Bladder microvascular endothelial cell (primary cell): ENCODE measurements at places on chromosomes 12 and 14. TPM values are rescaled to one million over a fixed set of nuclear protein-coding genes. Genes with fewer than 3 reads are reported as not detected.

The PMCH gene
- not detected in 2 replicates for total RNA-seq

The WDHD1 gene
- total RNA-seq = 8.4 and 14.5 TPM in 2 replicates

The BEST3 gene
- 0.19 TPM in 1 of 2 replicates, not detected in the other for total RNA-seq

The MORN3 gene
- total RNA-seq = 0.49 and 0.94 TPM in 2 replicates

The LIN7A gene
- total RNA-seq = 0.31 and 0.32 TPM in 2 replicates

The SLC25A47 gene
- total RNA-seq = not detected in 2 replicates

The GPRC5D gene
- not detected in 2 replicates for total RNA-seq

The RNASE4 gene
- 4.0 and 9.3 TPM in 2 replicates for total RNA-seq

The IGF1 gene
- total RNA-seq = 0.57 and 0.65 TPM in 2 replicates

The PRKD1 gene
- total RNA-seq = 8.3 and 14.0 TPM in 2 replicates

The GZMB gene
- not detected in 2 replicates for total RNA-seq

The CACNA2D4 gene
- not detected in 2 replicates for total RNA-seq

The GZMH gene
- total RNA-seq = not detected in 2 replicates

The CCNB1IP1 gene
- 19.3 and 27.8 TPM in 2 replicates for total RNA-seq
